ENCODE measurements at places on chromosomes 5 and 9.

GRCh38 chr5:10775646-10776045 is 14.6 kb upstream of the DAP start:
- DNase-seq, result no peak

- DNase-seq, result no peak
Measured at GRCh38 chr9:14056316-14056861, 257.6 kb downstream of the NFIB start.

DNA sequence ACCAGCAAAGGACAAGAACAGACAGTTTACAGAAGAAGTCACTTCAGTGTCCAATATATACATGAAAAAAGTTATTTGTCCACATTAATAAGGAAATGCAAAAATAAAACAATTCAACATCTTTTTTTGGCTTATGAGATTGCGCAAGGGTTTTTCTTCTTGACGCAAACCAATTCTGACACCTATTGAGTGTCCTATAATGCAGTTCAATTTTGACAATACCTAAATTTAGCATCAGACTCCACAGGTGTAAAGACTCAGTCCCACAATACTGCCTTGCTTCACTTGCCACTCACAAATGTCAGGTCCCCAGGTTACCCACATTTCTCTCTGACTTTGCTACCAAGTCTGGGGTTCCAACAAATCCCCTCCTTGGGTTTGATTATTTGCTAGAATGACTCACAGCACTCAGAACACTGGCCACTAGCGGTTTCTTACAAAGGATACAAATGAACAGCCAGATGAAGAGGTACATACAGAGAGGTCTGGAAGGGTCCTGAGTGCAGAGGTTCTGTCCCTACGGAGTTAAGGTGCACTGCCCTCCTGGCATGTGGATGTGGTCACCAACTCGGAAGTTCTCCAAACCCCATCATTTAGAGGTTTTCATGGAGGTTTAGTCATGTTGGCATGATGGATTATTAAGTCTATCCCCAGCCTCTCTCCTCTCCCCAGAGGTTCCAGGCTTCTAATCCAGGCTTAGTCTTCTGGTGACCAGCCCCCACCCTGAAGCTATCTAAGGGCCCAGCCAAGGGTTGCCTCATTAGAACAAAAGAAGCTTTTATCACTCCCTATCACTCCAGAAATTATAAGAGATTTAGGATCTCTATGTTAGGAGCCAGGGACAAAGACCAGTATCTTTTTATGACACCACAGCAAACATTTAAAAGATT is 27.0 kb upstream of the SLC22A5 start:
- no peak for DNase-seq

DNA sequence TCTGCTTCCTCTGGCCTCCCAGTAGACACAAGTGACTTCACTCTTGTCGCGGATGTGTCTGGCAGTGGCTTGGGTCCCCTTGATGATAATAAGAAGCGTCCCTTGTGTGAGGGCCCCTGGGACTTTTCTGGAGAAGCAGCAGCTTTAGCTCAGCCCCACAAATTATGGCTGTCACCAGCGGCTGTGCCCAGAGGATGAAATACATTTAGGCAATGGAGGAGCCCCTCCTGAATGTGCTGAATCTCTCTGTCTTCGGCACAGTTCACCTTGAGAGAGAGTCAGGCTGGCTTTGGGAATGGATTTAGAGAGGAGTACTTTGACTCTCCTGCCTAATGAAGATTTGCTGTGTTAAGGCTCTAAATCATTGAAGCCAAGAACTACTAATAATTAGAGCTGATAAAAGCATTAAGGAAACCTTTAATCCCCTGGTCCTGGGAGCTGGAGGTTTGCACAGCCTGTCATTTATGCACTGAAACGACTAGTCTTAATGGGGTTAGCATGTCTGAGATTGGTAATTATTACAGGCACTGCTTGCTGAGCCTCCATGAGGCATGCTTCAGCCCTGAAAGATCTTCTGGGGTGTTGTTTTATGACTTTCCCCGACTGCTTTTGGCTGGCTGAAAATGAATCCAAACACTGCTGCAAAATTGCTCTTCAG is 127.0 kb downstream of the TENT4A start:
- no peak for DNase-seq

GRCh38 chr5:179900711-179901110 is 7.0 kb downstream of the TBC1D9B start:
- DNase-seq, result no peak

DNA sequence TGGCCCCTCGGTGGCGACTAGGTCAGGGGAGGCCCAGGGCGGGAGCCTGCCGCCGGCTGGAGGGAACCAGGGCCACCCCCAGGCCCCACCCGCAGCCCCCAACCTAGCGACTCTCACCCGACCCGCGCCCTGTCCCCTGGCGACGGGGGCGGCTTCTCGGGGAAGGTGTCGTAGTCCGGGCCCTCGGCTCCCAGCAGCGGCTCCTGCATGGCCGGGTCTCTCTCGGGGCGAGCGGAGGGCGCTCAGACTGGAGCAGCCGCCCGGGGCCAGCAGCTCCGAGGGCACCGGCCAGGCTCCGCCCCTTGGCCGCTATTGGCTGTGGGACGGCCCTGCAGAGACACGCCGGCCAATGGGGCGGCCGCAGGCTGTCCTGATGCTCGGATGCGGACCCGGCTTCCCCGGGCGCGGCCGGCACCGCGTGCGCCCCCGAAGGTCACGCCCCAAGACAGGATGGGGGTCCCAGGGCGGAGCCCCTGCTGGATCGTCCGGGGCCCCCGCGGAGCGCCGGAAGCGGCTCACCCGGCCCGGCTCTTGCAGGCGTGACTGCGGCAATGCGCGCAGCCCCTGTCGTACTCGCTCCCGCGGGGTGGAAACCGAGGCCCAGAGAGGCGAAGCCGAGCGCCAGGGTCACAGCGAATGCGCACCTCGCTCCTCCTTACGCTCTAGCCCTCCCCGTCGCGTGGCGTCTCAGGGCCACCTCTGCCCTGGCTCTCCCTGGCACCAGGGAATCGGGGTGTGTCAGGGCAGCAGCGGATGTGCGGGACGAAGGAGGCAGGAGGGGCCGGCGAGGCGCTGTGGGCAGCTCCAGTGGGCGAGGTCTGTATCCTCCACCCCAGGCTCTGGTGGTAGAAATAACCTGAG is at the start of gene SLC2A6:
SLC2A6 (minus strand) TSS at position 249 of the 861 bp plus-strand sequence; CDS start at position 209, 40 bp downstream.
- peak; percentile 51 for DNase-seq

DNA sequence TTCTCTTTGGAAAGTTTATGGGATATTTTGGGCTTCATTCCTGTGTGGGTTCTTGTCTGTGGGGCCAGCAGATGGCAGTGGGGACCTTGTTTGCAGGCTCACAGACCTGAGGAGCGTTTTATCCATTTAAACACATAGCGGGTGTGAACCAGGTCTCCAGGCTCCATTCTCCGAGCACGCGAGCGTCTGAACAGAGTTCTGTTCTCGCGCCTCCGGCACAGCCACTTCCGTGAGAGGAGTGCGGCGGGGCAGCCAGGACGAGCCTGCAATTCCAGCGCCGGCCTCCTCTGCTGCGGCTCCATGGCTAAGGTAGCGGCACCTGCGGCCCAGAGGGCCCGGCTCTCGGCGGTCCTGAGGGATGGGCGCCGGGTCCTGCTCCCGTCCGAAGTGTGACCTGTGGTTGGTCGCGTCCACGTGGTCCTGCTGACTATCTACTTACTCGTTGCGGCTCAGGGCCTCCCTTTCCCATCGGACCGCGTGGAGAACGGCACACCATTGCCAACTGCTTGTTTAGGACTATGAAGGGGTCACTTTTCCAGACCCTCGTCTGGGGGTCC is 7.3 kb downstream of the NRARP start:
- no peak for DNase-seq

- no peak for DNase-seq
Measured at GRCh38 chr9:123746765-123747164, 183.2 kb downstream of the DENND1A start.
